ENCODE measurements at places on chromosomes 7 and 10. TPM values are rescaled to one million over a fixed set of nuclear protein-coding genes. Genes with fewer than 3 reads are reported as not detected.

GNAT3 gene
- total RNA-seq: not detected

GNG11 gene
- total RNA-seq: 43.8 TPM

WAC gene
- 39.5 TPM for total RNA-seq

UPK3BL2 gene
- total RNA-seq: 27.6 TPM

DYDC2 gene
- not detected for total RNA-seq

LIPK gene
- not detected for total RNA-seq

CCDC136 gene
- total RNA-seq: 2.7 TPM

ASZ1 gene
- not detected for total RNA-seq

IL6 gene
- total RNA-seq: 2.0 TPM

CYP3A4 gene
- total RNA-seq: not detected

RABGEF1 gene
- 29.7 TPM for total RNA-seq

CALML3 gene
- total RNA-seq: not detected

WNT8B gene
- total RNA-seq: not detected

MEOX2 gene
- not detected for total RNA-seq

H2BK1 gene
- not detected for total RNA-seq

ANXA8 gene
- 0.68 TPM for total RNA-seq

BLNK gene
- not detected for total RNA-seq

FAM25G gene
- not detected for total RNA-seq

C7orf33 gene
- total RNA-seq: not detected

ZCCHC24 gene
- 5.7 TPM for total RNA-seq
